ENCODE measurements at places on chromosomes 2 and 18.

DNA sequence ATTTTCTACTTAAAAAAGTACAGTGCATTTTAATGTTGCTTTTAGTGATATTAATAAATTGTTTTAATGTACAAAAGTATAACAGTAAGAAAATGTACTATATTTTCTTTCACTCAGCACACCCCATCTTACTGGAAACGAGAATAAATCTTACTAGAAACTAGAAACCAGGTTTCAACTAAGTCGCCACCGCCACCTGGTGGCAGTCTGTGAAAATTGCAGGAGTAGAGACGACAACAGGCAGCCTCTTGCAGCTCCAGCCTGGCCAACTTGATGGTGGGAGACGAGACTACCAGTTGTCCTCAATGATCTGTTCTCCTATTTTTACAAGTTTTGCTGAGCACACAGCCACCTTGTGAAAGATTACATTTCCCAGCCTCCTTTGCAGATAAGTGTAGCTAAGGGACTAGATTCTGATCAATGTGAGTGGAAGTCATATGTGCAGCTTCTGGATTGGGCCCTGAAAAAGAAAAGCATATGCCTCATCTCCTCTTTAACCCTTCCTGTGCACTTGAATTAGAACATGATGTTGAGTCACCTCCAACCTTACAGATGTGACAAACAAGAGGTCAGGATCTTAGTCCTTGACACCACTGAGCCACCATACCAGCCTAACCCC, 8.7 kb downstream of the OTOF start:
- DNase-seq = peak; percentile 73

- no peak for DNase-seq
These were observed 136.3 kb upstream of the SLC39A10 start for GRCh38 chr2:195520671-195521155.

GRCh38 chr2:149586898-149587219, 716 bp downstream of the MMADHC start:
- DNase-seq = no peak

DNA sequence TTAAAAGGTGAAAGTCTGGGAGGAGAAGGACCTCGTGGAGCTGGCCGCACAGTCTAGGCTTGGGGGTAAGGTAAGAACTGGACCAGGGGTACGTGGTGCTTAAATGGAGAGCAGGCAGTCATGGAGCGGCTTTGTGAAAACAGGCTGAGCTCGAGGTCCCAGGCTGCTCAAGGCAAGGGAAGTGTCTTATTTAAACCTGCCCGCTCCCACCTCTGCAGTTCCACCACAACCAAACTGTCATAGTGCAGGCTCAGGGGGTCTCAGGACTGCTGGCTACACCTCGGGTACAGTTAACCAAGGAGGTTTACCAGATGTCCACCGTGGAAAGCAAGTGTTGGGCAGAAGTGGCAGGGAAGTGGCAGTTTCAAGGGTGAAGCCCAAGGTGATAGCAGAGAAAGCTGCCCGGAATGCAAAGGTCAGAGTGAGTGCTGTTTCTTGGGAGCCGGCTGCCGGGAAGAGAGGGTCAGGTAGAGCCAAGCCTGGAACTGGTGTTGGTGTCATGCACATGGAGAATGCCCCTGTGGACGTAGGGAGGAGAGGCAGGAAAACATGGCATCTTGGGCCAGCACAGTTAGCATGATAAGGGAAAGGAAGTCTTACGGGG, 203.3 kb downstream of the GBX2 start:
- no peak for DNase-seq

DNA sequence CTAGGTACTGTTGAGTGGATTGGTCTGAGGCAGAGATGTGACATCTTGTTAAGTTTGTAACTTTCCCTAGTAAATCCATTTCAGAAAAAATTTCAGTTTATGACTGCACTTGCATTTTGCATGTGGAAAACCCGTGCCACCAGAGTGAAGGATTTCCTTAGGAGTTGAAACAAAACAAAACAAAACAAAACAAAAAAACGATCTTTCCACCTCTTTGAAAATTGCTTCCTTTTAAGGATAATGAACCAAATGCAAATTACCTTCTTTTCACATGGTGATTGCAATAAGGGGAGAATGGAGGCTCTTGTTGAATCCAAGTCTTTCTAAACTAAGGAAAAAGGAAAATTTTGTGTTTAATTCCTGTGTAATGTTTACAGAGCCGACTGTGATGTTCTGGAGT, 43.2 kb downstream of the PHLPP1 start:
- no peak for DNase-seq

DNA sequence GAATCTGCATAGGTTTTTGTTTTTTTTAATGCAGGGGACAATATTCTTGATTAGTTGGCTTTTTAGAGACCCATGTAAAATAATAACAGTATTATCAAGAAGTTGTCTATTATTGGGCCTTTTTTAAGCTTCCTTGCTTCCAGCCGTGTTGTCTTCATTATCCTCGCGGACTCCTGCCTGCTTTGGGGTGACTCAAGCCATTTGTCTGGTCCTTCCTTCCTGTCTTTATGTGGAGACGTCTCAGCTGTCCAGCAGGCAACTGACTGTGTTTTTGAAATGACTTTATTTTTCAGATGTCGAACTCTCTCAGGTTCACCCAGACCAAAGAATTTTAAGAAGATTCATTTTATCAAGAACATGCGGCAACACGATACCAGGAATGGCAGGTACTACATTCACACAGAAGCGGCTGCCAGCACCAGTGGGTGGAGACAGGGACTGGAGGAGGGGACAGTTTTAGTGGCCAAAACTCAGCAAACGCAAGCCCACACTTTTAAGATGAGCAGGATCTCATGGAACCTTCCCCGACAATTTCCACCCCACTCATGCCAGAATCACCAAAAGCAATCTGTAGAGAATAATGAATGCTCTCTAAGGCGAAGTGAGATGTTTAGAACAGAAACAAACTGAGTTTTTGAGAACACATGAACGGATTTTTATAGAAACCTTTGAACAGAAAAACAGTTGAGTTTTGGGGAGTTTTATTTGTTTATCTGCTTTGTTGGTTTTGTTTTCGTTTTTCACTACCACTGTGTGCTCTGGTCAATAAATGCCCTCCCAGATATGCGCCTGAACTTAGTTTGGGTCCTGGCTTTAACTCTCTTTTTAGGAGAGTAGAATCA, 59.1 kb downstream of the CABLES1 start:
- no peak for DNase-seq

- DNase-seq = no peak
These were observed 954.3 kb upstream of the ACVR2A start for GRCh38 chr2:146890491-146890890.

DNA sequence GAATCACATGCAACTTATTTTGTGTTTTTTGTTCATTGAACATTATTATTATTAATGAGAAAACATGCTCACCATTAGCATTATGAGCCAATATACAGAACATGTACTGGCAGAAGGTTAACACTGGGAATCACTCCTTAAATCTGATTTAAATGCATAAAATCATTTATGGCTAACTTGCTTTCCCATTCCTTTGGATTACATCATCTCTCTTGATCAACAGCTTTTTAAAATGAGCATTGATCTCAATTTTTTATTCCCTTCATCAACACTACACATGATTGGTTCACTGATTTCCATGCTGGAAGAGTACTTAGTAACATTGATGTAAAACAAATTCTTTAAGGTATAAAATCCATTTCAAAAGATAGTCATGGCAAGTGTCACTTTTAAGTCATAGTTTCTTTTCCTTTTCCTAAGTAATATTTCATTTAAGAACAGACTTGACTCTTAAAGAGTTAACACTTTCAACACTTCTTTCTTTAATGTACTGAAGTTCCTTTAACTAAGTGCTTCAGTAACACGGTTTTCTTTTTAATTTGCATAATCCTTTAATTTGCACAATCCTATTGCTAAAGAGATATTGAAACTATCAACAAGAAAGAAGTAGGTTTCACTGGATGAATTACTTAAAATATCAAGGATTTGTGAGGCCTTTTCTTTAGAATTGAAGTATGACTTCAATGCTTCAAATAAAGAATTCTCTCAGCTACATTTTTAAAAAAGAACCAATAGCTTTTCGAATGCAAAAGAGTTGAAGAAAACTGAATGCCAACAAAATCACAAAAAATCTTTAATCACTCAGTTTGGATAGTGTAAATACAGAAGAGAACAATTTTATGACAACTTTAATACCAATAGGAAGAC, 24.9 kb upstream of the BUB1 start:
- DNase-seq = no peak
